ENCODE measurements at places on chromosomes 7 and 10.

GRCh38 chr7:137985897-137986251, 16.0 kb downstream of the CREB3L2 start:
- DNase-seq, result no peak

- DNase-seq, result no peak
Observed at GRCh38 chr7:92835851-92836488, 403 bp downstream of the CDK6 start.

- DNase-seq, result peak; percentile 87
Observed at GRCh38 chr10:58641095-58641531, 128.4 kb downstream of the BICC1 start.

DNA sequence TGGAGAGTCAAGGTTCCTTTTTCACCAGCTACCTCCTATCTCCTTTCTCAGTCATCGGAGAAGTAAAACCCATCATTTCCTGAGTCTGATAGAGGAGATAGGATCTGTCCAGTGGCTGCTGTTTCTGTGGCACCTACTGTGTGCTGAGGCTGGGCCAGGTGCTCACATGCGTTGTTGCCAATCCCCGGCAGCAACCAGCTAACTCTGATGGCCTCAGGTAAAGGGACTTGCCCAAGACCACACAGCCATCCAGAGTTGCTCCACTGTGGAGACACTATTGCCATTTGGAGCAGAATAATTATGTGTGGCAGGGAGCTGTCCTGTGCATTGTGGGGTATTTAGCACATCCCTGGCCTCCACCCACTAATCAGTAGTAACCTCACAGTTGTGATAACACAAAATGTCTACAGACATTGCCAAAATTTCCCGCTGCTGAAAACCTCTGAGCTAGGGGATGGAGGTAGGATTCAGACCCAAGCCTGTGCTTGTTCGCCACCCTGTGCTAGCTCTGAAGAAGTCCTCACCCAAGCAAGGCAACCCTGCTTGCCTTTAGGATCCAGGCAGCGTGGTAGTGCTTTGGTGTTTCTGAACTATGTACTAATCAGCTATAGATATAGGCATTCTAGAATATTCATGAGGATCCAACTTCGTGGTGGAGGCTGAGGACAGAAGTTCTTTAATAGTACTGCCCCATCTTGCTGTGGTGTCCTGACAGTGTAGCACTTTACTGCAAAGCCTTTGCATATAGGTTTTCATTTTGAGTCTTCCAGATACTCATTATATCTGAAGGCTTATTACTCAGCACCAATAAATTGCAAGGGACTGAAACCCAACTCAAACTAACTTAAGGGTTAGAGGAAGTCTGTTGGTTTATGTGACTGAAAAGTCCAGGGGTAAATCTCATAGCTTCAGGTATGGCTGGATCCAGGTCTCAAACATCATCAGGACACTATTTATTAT, 164.6 kb downstream of the GRK5 start:
- DNase-seq, result no peak

- DNase-seq, result no peak
Observed at GRCh38 chr7:155815332-155816191, 3.3 kb upstream of the SHH start.

DNA sequence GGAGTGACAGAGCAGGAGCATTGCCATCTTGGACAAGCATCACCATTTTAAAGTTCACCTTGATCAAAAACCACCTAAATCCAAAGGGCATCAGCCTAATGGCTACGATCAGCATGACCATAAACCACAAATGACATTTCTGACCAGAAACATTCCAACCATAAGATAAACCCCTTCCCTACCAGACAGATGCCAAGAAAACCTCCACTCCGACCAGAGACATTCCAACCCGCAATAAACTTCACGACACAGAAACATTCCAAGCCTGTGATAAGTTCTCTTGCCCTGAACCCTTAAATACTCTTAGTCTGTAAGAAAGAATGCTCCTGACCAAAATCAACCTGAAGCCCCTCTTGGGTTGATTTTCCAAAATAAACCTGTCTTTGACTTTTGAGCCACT, 606.9 kb downstream of the POM121L12 start:
- no peak for DNase-seq

- no peak for DNase-seq
Observed at GRCh38 chr10:79316671-79317431, 30.4 kb upstream of the PPIF start.

GRCh38 chr7:7996568-7996967, 28.0 kb downstream of the GLCCI1 start:
- DNase-seq, result no peak

GRCh38 chr10:22550732-22551131, 163.6 kb downstream of the PIP4K2A start:
- DNase-seq, result no peak

GRCh38 chr7:137269240-137269639, 74.3 kb downstream of the PTN start:
- DNase-seq, result no peak

DNA sequence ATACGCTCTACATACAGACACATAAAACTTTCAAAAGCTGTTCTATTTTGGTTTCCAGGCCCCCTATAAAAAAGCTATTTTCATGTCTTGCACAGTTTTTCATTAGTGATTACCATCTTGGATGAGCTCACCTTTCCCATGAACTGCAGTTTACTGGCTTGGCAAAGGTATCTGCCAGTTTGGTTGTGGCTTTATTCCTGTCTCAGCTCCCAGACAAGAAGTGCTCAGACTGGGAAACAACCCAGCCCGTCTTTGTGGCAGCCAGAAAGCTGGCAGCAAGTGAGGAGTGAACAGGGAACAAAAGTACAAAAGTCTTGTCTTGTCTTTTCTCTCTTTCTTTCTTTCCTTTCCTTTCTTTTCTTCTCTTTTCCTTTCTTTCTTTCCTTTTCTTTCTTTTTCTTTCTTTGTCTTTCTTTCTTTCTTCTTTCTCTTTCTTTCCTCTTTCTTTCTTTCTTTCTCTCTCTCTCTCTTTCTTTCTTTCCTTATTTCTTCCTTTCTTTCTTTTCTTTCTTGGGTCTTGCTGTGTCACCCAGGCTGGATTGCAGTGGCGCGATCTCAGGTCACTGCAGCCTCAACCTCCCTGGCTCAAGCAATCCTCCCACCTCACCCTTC, 138.8 kb downstream of the CFAP58 start:
- DNase-seq, result no peak
